ENCODE measurements at places on chromosomes 13 and 19. TPM values are rescaled to one million over a fixed set of nuclear protein-coding genes. Genes with fewer than 3 reads are reported as not detected.

TMEM221 gene
- 2.8 TPM for polyA plus RNA-seq

GRCh38 chr13:90414691-90415596 lies 932.5 kb upstream of the MIR17HG start:
- DNase-seq: no peak

- DNase-seq: no peak
Measured at GRCh38 chr13:68064001-68064770, 834.0 kb upstream of the PCDH9 start.

- no peak for DNase-seq
Measured at GRCh38 chr19:49880162-49880869, 2.8 kb downstream of the TBC1D17 start.

ZNF577 gene
- polyA plus RNA-seq: 44.2 TPM

PRR22 gene
- 5.0 TPM for polyA plus RNA-seq

GRCh38 chr13:50631041-50631440 lies 212.5 kb downstream of the DLEU7 start:
- no peak for DNase-seq

GRCh38 chr19:4581666-4582553 lies 22.4 kb upstream of the SEMA6B start:
- DNase-seq: no peak

DNA sequence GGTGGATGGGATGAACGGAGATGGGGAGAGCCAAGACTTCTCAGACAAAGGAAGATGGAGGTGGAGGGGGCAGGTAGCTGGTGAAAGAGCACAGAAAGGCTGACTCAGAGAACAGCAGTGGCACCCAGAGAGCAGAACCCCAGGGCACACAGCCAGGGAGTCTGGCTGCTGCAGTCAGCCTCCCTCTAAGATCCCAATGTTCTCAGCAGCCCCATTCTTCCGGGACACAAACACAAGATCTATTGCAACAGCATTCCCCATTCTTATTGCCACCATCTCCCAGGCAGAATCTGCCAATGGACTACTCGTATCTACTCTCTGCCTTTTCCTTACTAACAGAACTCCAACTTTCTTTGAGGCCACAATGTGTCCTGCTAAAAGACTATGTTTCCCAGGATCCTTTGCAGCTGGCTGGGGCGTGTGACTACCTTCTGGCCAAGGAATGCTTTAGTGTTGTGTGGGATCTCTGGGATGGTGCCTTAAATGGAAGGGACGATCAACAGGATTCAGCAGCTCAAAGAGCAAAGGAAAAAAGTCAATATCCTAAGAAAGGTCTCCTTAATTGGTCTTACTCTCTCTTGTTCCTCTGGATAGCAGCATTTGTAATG lies 7.5 kb downstream of the THAP8 start:
- no peak for DNase-seq

- DNase-seq: no peak
Measured at GRCh38 chr13:36217456-36217855, 3.1 kb upstream of the SOHLH2 start.

C19orf44 gene
- polyA plus RNA-seq: 16.7 TPM

DNA sequence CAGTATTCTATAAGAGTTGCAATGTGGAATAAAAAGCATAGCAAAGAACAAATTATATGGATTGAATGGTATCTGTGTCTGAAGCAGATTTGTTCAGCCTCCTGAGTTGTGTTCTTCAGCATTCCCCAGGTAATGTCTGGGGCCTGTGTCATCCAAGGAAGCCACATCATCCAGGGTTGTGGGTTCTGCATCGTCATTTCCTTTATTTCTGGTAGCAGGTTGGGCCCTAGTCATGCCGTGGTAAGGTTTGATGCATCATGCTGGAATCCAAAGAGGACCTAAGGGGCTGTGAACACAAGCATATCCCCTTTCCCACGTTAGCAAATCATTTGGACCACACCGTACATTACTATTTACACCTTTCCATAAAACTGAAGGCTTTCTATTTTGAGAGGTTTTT lies 131.0 kb upstream of the ZNF91 start:
- no peak for DNase-seq

- DNase-seq: no peak
Measured at GRCh38 chr19:38035515-38036495, 128.8 kb downstream of the SIPA1L3 start.

MBD3L3 gene
- not detected for polyA plus RNA-seq

MADCAM1 gene
- 3.6 TPM for polyA plus RNA-seq

GRK1 gene
- 0.12 TPM for polyA plus RNA-seq

GNG7 gene
- 7.2 TPM for polyA plus RNA-seq

DNA sequence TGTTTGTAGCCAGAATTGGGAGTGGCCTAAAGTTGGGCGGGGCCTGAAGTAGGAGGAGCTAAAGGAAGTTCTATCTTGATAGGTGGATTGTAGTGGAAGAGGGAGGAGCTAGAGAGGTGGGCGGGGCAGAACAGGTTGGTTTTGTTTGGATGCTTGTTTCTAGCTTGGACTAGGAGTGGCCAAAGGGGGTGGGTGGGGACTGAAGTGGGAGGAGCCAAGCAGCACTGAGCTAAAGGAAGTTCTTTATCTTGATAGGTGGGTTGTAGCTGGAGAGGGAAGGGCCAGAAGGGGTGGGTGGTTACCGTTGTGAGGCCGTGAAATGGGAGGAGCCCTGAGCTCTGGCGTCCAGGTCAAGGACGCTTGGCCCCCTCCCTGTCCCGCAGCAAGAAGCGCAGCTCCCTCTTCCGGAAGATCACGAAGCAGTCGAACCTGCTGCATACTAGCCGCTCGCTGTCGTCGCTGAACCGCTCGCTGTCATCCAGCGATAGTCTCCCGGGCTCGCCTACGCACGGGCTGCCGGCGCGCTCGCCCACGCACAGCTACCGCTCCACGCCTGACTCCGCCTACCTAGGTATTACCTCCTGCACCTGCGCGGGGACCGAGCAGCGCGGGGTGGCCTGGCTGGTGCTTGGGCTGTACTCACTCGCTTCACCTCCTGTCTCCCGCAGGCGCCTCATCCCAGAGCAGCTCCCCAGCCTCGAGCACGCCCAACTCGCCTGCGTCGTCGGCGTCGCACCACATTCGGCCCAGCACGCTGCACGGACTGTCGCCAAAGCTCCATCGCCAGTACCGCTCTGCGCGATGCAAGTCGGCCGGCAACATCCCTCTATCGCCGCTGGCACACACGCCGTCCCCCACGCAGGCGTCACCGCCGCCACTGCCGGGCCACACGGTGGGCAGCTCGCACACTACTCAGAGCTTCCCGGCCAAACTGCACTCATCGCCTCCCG lies 8.0 kb downstream of the DNASE2 start:
- DNase-seq: no peak

GRCh38 chr13:65095161-65096082 lies 2134.7 kb downstream of the PCDH9 start:
- DNase-seq: no peak

C19orf18 gene
- polyA plus RNA-seq: 1.7 TPM

- DNase-seq: no peak
Measured at GRCh38 chr13:48879432-48879831, 96.3 kb upstream of the FNDC3A start.

- no peak for DNase-seq
Measured at GRCh38 chr13:21330126-21330861, 128.8 kb downstream of the ZDHHC20 start.

CEACAM8 gene
- polyA plus RNA-seq: 0.32 TPM

DNA sequence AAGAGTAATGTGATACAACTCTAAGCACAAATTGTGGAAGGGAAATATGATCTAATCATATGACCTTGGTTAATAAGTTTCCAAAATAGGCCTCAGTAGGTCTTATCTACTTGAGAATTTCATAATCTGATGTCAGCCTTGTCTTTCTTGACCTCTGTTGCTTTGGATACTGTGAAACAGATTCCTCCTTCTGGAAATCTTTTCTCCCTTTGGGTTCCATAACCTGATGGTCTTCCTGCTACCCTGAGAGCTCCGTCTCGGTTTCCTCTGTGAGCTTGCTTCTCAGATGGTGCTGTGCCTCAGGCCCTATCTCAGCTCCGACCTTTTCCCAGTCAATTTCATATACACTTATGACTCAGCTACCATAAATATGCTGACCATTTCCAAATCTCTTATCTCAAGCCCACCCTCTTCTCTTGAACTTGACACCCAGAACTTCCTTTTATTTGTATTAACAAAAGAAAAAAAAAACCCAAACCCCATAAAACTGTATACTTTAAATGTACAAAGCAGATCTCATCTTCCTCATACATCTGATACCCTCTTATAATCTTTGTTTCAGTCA lies 6.4 kb upstream of the SLC46A3 start:
- DNase-seq: no peak

GRCh38 chr13:102724923-102725322 lies 30.1 kb upstream of the METTL21C start:
- peak; percentile 53 for DNase-seq

FAM124A gene
- polyA plus RNA-seq: 5.8 TPM

TRPC4 gene
- polyA plus RNA-seq: 4.5 TPM

SULT2B1 gene
- 0.28 TPM for polyA plus RNA-seq

SIGLEC8 gene
- not detected for polyA plus RNA-seq

LIN37 gene
- polyA plus RNA-seq: 12.9 TPM

DNA sequence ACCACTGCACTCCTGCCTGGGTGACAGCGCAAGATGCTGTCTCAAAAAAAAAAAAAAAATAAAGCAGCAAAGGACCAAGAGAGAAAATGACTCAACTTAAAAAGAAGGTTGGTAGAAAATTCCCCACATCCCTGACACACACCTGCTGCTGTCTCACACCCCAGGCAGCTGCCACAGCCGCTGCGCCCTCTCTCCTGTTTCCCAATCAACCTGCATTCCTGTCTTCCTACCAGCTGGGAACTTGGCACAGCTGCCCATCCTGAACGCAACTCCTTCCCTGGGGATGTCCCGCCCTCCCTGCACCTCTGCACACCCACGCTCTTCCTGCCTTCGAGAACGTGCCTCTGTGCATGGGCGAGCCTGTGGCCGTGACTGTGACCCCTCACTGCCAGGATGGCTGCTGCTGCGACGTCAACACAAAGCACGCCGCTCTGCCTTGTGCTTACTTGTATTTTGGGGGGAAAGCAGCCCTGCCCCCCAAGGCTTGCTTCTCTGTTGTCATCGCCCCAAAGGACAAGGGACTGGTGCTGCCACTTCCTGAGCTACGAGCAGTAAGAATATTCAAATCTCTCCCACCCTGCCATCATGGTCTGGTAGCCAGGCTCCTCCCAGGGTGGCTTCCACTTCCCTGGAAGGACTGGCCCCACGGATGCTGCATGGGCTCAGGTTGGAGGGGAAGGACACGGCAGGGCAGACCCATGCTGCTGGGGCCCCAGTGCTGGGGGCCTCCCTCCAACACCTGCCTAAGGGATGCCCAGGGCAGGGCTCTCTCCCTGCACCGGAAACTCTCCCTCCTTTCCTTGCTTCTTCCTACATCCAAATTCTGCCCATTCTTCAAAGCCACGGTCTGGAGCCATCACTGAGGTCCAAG lies 20.7 kb downstream of the SH3GL1 start:
- no peak for DNase-seq

GRCh38 chr13:113972451-113973217 lies 1.2 kb downstream of the C13orf46 start:
- DNase-seq: no peak

DNA sequence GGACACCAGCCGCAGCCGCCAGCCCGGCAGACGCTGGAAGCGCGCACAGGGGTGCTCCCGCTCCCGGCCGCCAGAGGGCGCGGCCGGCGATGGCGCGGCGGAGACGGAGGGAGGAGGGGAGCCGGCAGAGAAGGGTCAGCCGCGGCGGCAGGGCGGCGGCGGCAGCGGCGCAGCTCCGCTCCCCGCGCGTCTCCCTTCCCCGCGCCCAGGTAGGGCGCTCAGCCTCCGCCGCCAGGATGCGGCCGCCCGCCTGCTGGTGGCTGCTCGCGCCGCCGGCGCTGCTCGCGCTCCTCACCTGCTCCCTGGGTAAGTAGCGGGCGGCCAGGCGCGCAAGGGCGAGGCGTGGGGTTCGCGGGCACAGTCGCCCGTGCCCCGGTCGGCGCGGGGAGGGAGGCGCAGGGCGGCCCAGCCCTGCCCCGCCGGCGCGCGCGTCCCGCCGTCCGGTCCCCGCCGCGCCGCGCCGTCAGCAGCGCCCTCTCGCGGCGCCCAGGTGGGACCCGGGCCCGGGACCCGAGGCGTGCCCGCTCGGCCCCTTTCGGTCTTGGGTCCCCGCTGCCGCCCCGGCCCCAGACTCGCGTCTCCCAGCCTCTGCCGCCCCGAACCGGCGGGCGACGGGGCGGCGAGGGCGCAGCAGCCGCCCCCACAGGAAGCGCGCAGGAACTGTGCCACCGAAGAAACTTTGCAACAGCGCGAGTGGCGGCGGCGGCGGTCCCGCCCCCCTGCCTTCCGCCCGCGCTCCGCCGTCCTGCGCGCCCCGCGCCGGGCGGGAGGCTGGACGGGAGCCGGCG lies at the start of gene B3GLCT:
B3GLCT (plus strand) TSS at position 127 of the 788 bp plus-strand sequence; CDS start at position 237, 110 bp downstream.
- peak; percentile 81 for DNase-seq

GRCh38 chr19:46232029-46232428 lies 2.5 kb downstream of the IGFL1 start:
- no peak for DNase-seq

GRCh38 chr19:20776083-20777076 lies at the start of gene ZNF66:
Gene ZNF66 (plus strand): TSS chr19:20776304. CDS start chr19:20776448, 144 bp downstream.
- peak; percentile 99 for DNase-seq

- no peak for DNase-seq
Measured at GRCh38 chr13:44508562-44509077, 67.5 kb downstream of the TSC22D1 start.

- no peak for DNase-seq
Measured at GRCh38 chr13:108527844-108528243, 101.6 kb upstream of the MYO16 start.

DNA sequence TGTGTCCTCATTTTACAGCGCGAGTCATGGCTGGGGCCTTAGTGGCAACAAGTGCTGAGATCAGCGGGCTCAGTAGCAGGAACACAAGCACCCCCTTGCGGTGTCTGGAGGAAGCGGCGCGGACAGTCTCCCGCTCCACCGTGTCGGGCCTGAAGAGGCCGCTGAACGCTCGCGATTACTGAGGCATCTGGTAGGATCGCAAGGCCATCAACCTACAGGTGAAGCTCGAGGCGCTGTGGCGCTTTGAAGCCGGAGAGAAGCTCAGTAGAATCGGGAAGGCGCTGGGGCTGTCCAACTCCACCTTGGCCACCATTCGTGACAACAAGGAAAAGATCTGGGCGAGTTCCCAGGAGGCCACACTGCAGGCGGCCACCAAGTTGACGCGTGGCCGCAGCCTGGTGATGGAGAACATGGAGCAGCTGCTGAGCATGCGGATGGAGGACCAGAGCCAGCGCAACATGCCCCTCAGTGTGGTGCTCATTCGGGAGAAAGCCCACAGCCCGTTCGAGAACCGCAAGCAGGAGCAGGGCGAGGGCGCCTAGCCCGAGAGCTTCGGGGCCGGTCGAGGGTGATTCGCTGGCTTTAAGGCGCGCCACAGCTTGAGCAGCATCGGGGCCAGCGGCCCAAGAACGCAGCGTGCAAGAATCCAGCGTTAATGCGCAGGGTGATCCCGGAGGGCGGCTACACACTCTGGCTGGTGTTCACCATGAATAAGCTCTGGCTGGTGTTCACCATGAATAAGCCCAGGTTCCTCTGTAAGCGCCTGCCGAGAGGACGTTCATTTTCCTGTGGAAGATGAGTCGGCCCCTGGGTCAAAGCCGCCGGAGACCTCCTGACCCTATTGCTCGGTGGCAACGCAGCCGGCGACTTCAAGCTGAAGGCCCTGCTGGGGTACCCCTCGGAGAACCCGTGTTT lies 8.3 kb upstream of the MZF1 start:
- peak; percentile 75 for DNase-seq

All from renal cortex interstitium (tissue), 15 donors.